ENCODE measurements at places on chromosomes 6 and 20. TPM values are rescaled to one million over a fixed set of nuclear protein-coding genes. Genes with fewer than 3 reads are reported as not detected.

Gene CENPW
- polyA plus RNA-seq, result 31.5 TPM

Gene GSTA4
- polyA plus RNA-seq, result 124 TPM

DNA sequence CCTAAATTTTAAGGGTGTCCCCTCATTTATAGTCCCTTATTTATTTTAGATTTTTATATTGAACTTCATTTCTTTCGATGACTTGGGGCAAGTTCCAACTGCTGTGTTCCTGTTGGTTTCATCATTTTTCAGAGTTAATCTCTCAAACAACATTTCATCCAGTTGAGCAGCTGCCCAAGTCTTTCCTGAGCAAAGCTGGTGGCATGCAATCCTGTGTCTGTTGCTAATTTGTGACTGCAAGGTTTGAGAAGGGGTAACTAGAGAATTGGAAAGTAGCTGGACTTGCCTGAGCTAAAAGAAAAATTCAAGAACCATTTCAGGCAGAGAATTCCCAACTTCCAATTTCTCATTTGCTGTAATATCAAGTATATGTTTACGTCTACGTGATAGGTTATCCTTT, 881.5 kb upstream of the SLC35B3 start:
- no peak for DNase-seq

GRCh38 chr6:17276766-17277165, 4.4 kb upstream of the RBM24 start:
- DNase-seq, result no peak

GRCh38 chr6:6605873-6606272, 17.4 kb downstream of the LY86 start:
- no peak for DNase-seq

DNA sequence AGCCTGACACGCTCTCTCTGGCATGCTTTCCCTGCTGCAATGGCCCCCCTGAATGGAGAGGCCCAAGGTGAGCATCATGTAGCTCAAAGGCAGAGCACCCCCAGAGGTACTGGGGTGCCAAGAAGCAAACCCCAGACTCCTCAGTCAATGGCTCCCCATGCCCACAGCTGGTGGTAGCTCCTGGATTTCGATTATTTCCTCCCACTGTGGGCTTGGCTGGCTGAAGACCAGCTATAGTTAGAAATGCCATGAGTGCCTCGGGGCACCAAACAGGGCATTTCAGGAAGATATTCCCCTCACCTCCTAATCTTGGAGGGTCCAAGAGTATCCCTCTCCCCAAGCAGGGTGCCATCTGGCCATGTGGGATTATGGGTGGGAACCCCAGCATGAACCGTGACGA, 16.8 kb downstream of the MAP1LC3A start:
- no peak for DNase-seq

GRCh38 chr6:79544299-79544927, 7.2 kb upstream of the LCA5 start:
- no peak for DNase-seq

GRCh38 chr6:113920663-113921267, 50.2 kb downstream of the HDAC2 start:
- no peak for DNase-seq

- DNase-seq, result no peak
These were observed 249.9 kb downstream of the CBLN4 start for GRCh38 chr20:55755411-55755810.

- DNase-seq, result no peak
These were observed 97.9 kb downstream of the ZDHHC14 start for GRCh38 chr6:157478926-157479325.
